ENCODE measurements at places on chromosomes 4 and X. TPM values are rescaled to one million over a fixed set of nuclear protein-coding genes. Genes with fewer than 3 reads are reported as not detected.

The NPNT gene
- 32.8 TPM for total RNA-seq

DNA sequence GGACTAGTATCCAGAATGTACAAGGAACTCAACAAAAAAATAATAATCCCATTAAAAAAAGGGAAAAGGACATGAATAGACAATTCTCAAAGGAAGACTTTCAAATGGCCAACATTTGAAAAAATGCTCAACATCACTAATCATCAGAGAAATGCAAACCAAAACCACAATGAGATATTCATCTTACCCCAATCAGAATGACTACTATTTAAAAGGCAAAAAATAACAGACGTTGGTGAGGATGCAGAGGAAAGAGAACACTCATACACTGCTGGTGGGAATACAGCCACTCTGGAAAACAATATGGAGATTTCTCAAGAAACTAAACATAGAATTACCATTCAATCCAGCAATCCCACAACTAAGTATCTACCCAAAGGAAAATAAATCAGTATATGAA, 133.1 kb downstream of the KDR start:
- DNase-seq = no peak

- no peak for DNase-seq
Observed at GRCh38 chrX:39653691-39654090, 444.1 kb downstream of the BCOR start.

- no peak for DNase-seq
Observed at GRCh38 chr4:89379511-89380044, 72.0 kb upstream of the GPRIN3 start.

The AASDH gene
- 12.1 TPM for total RNA-seq

- no peak for DNase-seq
Observed at GRCh38 chrX:153612413-153612812, 13.5 kb upstream of the CCNQ start.
